ENCODE measurements at places on chromosomes 12 and 14.

GRCh38 chr12:65886996-65887395 lies 62.7 kb downstream of the HMGA2 start:
- DNase-seq: no peak

DNA sequence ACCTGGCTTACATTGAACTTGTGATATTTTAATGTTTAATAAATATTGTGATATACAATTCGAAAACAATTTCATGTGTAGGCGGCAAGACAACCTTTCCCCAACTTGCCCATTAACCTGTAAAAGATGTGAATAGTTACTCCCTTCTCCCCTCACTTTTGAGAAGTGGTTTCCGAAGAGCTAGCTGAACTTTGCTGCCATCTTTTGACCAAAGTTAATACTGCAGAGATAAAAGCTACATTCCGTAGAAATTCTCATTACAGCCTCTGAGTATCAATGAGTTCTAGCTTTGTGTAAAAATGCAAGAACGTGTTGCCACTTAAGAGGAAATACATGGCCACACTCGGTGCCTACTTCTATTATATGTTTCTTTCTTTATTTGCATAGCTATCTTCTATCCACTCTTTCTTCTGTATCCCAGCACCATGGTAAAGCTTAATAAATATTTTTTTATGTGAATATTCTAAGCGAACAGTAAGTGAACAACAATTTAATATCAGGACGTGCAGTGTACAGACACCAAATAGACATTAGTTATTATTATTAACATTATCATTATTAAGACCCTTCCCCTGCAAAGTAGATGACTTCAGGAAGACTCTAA lies 105.1 kb upstream of the TMEM260 start:
- DNase-seq: peak; percentile 44

GRCh38 chr12:5036031-5036430 lies 7.6 kb upstream of the KCNA5 start:
- no peak for DNase-seq

- DNase-seq: peak; percentile 12
These were observed 179.9 kb upstream of the EEA1 start for GRCh38 chr12:93108985-93109384.

DNA sequence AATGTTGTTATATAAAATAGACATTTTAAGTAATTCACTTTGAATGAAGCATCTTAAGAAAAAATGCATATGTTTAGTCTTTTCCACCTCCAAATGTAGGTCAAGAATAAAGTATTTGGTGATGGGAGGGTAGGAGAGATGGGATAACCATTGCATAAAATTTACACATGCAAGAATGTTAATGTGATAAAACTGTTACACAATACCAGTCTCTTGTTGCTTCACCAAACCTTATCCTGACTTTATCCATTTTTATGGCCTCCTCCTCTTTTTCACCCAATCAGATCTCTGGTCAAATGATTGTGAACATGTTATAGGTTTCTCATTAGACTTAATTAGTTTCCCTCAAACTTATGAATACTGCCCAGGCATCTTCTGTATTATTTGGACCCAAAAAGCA lies 994.5 kb upstream of the FLRT2 start:
- DNase-seq: no peak

GRCh38 chr12:120835304-120835612 lies 68.9 kb downstream of the SPPL3 start:
- DNase-seq: peak; percentile 21

DNA sequence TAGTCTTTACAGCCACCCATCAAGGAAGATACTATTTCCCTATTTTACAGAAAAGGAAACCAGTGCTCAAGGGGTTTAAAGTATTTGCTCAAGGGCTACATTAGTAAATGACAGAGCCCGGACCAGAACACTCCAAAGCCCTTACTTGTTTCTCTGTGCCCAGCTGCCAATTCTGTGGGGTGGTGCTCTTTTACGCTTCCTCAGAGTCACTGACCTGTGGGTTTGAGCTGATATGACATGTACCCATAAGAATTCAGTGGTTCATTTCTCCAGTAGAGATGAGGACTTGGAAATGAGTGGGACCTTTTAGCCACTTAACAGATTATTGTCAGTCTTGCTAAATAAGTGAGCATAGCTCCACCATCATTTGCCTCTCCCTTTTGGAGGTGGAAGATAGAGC lies 37.4 kb upstream of the NKX2-8 start:
- no peak for DNase-seq

- DNase-seq: no peak
These were observed 9.9 kb downstream of the GPHB5 start for GRCh38 chr14:63308723-63309317.

DNA sequence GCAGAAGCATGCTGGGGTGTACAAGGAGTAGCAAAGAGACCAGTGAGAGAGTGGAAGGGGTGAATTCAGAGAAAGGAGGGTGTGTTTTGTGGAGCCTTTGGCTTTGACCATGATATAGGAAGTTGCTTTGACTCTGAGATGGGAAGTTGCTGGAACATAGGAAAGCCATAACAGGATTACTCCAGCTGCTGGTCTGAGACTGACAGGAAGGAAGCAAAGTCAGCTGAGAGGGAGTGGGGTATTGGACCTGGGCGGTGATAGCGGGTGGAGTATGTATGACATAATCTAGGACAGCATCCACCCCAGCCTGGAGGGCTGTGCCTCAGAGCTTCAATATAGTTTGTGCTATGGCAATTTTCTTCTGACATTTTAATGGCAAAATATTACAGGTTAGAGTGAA lies 324.4 kb downstream of the PDZRN4 start:
- no peak for DNase-seq

DNA sequence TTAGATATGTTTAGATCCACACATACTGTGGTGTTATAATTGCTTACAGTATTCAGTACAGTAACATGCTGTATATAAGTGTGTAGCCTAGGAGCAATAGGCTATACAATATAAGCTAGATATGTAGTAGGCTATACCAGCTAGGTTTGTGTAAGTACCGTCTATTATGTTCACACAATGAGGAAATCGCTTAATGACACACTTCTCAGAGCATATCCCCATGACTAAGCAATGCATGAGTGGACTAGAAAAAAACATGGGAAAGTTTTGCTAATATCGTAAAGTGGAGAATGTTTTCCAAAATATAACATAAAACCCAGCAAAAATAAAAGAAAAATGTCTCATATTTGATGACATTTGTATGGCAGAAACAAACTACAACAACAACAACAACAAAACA lies 27.3 kb downstream of the AKAP3 start:
- no peak for DNase-seq

GRCh38 chr12:57242329-57242690 lies 8.7 kb downstream of the STAC3 start:
- no peak for DNase-seq

- DNase-seq: no peak
These were observed 44.3 kb downstream of the CCDC92 start for GRCh38 chr12:123928274-123928865.

DNA sequence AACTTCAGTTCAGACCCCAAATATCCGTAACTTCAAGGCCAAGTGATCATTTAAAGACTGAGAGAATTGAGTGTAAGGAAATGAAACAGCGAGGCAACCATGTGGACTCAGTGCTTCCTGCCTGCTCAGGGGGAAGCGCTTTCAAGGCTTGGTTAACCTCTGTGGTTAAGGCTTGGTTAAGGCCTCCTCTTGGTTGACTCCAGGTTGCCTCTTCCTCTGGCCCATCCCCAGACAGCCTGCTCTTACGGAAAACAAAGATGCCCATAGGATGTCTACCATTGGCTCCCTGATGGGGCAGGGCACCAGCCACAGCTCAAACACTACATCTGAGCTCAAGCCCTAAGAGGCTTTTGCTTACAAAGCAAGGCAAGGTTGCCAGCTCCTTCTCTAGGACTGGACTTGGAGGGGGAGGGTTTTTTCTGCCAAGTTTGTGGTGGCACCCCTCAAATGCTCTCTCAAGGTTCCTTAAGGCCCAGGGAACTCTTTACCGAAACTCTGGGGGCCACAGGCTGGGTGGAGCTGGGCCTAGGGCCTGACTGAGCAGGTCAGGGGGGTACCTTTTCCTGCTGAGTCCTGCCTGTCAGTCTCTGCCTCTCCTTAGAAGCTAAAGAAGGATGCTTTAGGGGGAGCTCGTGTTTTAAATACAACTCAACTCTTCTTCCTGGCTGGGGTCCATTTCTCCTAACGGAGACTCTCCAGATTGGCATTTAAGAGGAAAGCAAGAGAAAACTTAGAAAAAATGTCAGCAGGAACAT lies 13.7 kb downstream of the COL2A1 start:
- DNase-seq: peak; percentile 90

DNA sequence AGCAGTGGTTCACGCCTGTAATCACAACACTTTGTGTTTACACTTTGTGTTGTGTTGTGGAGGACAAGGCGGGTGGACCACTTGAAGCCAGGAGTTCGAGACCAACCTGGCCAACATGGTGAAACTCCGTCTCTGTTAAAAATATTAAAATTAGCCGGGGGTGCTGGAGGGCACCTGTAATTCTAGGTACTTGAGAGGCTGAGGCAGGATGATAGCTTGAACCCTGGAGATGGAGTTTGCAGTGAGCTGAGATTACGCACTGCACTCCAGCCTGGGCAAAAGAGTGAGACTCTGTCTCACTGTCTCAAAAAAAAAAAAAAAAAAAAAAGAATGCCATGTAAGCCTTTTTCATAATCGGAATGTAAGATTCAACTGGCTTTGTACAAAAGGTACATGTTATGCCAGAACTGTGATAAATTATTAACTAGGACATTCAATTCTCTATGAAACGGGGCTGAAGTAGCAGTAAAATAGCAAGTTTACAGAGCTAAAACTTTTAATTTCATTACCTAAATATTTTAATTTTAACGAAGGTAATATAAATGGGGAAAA lies 13.9 kb upstream of the PITPNM2 start:
- no peak for DNase-seq

- DNase-seq: no peak
These were observed 1.1 kb upstream of the KRT77 start for GRCh38 chr12:52704464-52704863.

- DNase-seq: peak; percentile 54
These were observed 69.0 kb upstream of the RERGL start for GRCh38 chr12:18158774-18159557.

DNA sequence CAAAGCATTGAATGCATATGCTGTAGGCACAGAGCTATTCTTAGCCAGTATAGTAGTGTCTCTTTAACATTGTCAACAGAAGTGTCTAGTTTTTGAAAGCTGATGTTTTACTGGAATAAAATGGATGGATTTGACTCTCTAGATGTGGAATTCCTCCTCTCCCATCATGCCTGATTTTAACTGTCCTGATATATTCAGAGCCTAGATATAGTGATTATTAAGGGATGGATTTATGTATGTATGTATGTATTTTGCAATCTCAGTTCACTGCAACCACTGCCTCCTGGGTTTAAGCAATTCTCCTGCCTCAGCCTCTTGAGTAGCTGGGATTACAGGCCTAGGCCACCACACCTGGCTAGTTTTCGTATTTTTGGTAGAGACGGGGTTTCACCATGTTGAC lies 144.8 kb upstream of the NAV3 start:
- no peak for DNase-seq

- DNase-seq: no peak
These were observed 76.8 kb downstream of the COX16 start for GRCh38 chr14:70282666-70283065.

GRCh38 chr12:29640589-29641345 lies 143.0 kb downstream of the TMTC1 start:
- DNase-seq: no peak

DNA sequence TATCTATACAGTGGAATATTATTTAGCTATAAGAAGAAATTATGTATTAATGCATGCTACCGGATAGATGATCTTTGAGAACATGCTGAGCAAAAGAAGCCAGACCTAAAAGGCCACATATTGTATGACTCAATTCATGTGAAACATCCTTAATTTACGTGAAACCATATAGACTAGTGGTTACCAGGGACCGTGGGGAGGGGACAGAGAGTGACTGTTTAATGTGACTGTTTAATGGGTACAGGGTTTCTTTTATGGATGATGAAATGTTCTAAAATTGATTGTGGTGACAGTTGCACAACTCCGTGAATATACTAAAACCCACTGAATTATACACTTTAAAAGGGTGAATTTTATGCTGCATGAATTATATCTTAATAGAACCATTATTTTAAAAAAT lies 8.5 kb upstream of the BCL7A start:
- DNase-seq: no peak

DNA sequence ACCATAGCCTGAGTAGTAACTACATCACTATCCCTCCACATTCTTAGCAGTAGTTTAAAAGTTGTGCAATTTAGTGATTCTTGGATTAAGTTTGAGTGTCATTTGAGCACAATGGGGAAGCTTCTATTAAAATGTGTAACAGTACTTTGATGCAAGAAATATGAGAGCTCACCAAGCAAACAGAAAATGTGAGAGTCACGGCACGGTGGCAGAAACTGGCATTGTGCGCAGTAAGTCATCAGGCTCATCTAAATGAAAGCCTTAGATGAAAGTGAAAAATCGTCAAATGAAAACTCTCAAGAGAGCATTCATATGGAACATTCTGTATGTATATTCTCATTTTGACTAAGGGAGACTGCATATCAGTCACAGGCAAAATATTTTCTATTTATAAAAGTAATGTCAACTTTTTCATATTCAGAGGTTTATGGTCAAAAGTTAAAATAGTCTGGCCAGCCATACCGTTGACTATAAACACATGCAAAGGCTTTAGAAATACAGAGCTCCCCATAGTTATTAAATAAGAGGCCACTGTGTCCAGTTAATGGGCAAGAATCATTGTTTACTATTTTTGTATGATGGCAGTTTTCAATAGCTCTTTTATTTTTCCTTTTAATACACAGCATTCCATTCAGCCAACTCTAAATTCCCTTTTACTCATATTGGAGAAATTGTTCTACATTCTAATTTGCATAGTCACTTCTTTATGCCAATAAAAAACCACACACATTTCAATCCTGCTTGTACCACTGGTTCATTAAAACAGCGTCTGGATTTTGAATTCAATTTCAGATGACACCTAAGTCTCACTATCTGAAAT lies 167.9 kb downstream of the PRKD1 start:
- DNase-seq: no peak

GRCh38 chr14:21987937-21988336 lies 314.3 kb upstream of the OR4E1 start:
- DNase-seq: peak; percentile 56

- DNase-seq: peak; percentile 55
These were observed 194.7 kb downstream of the BCL11B start for GRCh38 chr14:99077076-99077843.

GRCh38 chr12:129868575-129868974 lies 35.2 kb downstream of the TMEM132D start:
- no peak for DNase-seq

- DNase-seq: peak; percentile 4
These were observed 41.0 kb downstream of the TFCP2 start for GRCh38 chr12:51131745-51132521.

GRCh38 chr14:89926694-89927093 lies 27.8 kb downstream of the EFCAB11 start:
- DNase-seq: no peak

- DNase-seq: no peak
These were observed 258.3 kb upstream of the STXBP6 start for GRCh38 chr14:25308244-25308643.

- no peak for DNase-seq
These were observed 661.0 kb downstream of the RPS29 start for GRCh38 chr14:48925184-48925583.

DNA sequence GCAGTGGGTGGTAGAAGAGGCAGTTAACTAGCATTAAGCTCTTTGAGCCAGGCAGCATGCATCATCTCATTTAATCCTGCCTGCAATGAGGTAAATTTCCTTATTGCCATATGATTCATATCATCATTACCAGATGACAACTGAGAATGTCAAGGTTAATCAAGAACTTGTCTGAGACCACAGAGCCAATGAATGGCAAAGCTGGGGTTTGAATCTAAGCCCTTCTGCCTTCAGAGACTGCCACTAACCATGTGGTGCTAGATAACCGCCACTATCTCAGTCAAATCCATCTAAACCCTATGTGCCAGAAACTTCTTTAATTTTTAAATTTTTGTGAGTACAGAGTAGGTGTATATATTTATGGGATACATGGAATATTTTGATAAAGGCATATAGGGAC lies 77.8 kb upstream of the GRIP1 start:
- DNase-seq: no peak

All from common myeloid progenitor, CD34-positive (primary cell).